ENCODE measurements at places on chromosomes 11 and 22. TPM values are rescaled to one million over a fixed set of nuclear protein-coding genes. Genes with fewer than 3 reads are reported as not detected.

The TBC1D10A gene
- total RNA-seq: 27.4 TPM

The MUC5AC gene
- total RNA-seq: 0.35 TPM

The BIRC2 gene
- 46.0 TPM for total RNA-seq

The ZNF280A gene
- total RNA-seq: not detected

GRCh38 chr11:128771102-128771501, 77.2 kb downstream of the FLI1 start:
- no peak for DNase-seq
- peaks cover 86% of the 10 kb centered on the region for H3K36me3 ChIP-seq
- H3K27ac ChIP-seq: no peak overlapping the region
- no peak overlapping the region for H3K4me3 ChIP-seq
- H3K27me3 ChIP-seq: no peaks in the 10 kb centered on the region
- H3K4me1 ChIP-seq: peaks cover 32% of the 10 kb centered on the region

GRCh38 chr11:45458269-45458668, 172.1 kb upstream of the SYT13 start:
- no peaks in the 10 kb centered on the region for H3K4me1 ChIP-seq
- DNase-seq: no peak
- no peaks in the 10 kb centered on the region for H3K36me3 ChIP-seq
- H3K27me3 ChIP-seq: no peaks in the 10 kb centered on the region

DNA sequence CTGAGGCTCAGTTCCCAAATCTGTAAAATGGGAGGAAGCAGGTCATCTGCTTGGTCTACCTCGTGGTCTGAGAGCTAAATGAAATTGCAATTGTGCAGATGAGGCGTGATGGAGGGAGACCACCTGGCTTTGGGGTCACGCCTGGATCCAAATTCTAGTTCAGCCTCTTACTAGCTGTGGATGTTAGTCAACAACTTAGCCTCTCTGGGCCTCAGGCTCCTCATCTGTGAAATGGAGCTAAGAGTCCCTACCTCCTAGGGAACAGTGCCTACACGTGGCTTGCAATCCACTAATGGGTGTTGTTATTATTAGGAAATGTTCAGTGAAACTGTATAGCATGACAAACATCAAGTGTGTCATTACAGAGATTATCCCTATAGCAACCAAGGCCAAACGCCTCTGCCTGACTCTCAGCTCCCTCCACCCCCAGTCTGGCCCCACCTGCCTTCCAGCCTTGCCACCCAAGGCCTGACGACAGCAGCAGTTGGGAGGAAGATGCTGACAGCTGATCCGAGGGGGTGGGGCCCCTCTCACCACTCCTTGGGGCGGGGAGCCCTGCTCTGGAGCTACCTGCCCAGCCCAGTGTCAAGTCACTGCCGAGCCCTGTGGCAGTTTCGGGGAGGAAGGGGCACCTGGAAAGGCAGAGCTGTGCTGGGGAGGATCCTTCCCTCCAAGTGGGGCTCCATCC, 1.7 kb upstream of the RHOD start:
- H3K27ac ChIP-seq: peak overlapping the region; percentile 77
- peak; percentile 78 for DNase-seq
- no peaks in the 10 kb centered on the region for H3K36me3 ChIP-seq
- H3K4me3 ChIP-seq: no peak overlapping the region
- H3K4me1 ChIP-seq: peaks cover 30% of the 10 kb centered on the region

DNA sequence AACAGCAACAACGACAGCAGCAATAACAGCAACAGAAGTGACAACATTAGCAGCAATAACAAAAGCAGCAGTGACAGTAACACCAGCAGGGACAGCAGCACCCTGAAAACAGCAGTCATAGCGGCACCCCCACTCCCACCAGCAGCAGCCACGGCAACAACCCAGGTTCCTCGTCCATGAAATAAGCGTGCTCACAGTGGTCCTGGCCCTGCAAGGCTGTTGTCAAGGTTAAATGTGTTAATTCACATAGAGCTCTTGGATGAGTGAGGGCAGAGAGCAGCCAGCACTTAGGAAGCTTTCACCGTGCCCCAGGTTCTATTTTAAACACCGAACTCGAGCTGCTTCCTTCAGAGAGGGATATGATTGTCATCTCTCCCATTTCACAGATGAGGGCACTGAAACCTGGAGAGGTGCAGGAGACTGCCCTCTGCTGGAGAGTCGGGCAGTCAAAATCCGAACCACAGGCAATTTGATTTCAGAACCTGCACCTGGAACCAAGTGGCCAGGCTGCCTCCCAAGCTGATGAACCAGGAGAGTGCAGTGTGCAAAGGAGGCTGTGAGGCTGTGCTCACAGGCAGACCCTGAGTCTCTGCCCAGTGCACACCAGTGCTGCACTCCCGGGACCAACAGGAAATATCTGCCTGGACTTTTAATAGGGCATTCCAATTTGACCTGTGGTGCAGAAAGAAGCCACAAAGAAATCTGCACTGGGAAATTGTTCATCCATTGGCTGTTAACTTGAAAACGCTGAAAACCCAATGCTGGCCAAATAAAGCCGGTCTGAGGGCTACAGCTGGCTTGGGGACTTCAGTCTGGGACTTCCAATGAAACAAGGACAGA, 22.9 kb upstream of the FGF3 start:
- H3K4me3 ChIP-seq: no peak overlapping the region
- DNase-seq: peak; percentile 16
- H3K27ac ChIP-seq: no peak overlapping the region
- no peaks in the 10 kb centered on the region for H3K36me3 ChIP-seq

GRCh38 chr22:35660291-35661127, 12.3 kb downstream of the APOL6 start:
- peaks cover 50% of the 10 kb centered on the region for H3K36me3 ChIP-seq
- no peak overlapping the region for H3K4me3 ChIP-seq
- peaks cover 43% of the 10 kb centered on the region for H3K4me1 ChIP-seq
- H3K27ac ChIP-seq: peak overlapping the region; percentile 31

GRCh38 chr11:6614446-6614845, 2.4 kb upstream of the TAF10 start:
- no peaks in the 10 kb centered on the region for H3K27me3 ChIP-seq
- no peak overlapping the region for H3K4me3 ChIP-seq
- no peak for DNase-seq

GRCh38 chr11:111350811-111351210, 28.3 kb downstream of the POU2AF1 start:
- no peaks in the 10 kb centered on the region for H3K27me3 ChIP-seq
- H3K4me1 ChIP-seq: no peaks in the 10 kb centered on the region
- H3K36me3 ChIP-seq: no peaks in the 10 kb centered on the region
- no peak overlapping the region for H3K27ac ChIP-seq
- no peak overlapping the region for H3K4me3 ChIP-seq
- no peak for DNase-seq

DNA sequence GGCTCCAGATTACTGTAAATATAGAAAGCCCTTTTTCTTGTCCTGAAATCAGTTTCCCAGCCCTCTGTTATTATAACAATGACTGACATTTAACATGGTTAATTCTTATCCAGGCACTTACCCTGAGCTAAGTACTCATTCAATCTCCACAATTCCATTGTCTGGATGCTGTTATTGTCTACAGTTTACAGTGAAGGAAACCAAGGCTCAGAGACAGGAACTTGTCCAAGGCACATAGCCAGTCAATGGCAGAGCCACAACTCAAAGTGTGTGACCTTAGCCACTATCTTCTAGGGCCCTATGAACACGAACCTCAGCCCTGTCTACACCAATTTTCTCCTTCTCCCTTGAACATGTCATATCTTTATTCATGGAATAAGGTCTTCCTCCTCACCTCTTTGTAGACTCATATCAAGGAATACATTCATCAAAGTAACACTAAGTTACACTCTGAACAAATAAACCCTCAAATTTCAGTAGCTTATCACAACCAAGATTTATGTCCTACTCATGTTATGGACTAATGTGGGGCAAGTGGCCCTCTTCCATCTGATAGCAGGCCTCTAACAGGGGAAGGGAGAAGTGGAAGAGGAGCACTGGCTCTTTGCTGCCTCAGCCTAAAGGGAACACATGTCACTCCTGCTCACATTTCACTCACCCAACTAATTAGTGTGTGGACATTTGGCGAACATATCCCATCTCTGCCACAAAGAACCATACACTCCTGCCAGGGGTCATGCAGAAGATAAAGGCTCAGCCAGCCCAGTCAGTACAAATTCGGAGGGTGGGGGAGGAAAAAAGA, 39.3 kb upstream of the APLNR start:
- DNase-seq: no peak
- H3K27me3 ChIP-seq: no peaks in the 10 kb centered on the region
- no peak overlapping the region for H3K4me3 ChIP-seq
- H3K27ac ChIP-seq: peak overlapping the region; percentile 53
- peaks cover 34% of the 10 kb centered on the region for H3K4me1 ChIP-seq

DNA sequence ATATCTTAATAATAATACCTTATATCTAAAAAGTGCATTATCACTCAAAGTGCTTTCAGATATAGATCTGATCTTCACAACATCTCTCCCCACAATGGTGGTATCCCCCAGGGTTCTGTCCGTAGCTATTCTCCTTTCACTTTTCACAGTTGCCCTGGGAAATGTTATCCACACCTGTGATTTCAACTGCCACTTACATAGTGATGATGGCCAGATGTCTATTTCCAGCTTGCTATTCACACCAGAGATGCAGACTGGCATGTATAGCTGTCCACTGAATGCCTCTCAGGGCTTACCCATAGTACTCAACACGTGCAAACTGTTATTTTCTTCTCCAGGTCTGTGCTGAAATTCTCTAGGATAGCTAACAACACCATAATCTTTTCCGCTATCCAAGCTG, 724.7 kb downstream of the DLG2 start:
- no peak overlapping the region for H3K27ac ChIP-seq
- H3K4me3 ChIP-seq: no peak overlapping the region
- no peak for DNase-seq
- H3K27me3 ChIP-seq: no peaks in the 10 kb centered on the region
- H3K36me3 ChIP-seq: no peaks in the 10 kb centered on the region
